ENCODE measurements at places on chromosomes 6 and 20.

GRCh38 chr6:37931066-37931465, 111.5 kb downstream of the ZFAND3 start:
- DNase-seq: no peak

DNA sequence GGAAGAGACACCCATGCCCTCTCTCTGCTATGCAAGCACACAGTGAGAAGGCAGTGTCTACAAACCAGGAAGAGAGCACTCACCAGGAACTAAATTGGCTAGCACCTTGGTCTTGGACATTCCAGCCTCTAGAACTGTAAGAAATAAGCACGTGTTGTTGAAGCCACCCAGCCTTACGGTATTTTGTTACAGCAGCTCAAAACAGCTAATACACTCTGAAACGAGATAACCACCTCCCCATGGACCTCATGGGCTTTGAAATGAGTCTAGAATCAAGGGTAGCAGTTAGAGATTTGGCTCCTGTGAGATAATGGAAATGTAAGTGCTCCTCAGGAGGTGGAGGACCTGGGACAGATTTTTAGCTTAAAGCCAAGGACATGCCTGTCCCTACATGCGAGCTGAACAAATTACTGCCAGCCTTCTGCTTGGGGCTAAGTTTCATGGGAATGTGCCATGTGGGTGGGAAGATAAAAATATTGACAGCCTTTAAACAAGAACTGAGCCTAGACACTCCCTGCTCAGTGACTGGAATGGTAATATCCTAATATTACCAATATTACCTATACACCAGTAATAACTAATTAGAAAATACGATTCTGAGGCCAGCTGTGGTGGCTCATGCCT, 3.9 kb upstream of the ZNF318 start:
- DNase-seq: no peak

- no peak for DNase-seq
These were observed 115.0 kb downstream of the TAF4 start for GRCh38 chr20:61950641-61951071.

DNA sequence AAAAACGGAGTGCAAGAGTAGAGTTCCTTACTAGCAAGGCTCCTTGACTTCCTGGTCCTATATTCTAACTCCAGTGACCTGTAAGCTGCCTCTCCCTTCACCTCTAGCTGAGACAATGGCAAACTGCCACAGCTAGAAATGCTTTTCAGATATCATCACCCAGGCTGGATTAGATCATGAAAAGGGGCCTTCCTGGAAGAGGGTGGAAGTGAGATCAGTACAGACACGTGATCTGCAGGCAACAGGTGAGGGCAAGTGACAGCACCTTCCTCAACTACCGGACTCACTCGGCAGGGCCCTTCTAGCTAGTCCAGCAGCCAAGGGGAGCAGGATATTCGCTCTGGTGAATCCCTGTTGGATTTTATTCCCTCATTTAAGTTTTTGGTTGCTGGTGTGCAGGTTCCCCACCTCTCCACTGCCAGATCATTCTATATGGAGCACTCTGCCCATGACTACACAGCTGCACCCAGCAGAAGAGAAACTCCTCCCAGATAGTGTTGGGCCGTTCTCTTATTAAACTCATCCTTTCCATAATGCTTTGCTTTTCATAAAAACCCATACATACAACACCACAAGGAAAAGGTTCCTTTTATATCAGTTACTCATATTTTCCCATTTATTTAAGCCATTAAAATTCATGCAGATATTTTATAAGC, 26.4 kb upstream of the FAM83C start:
- DNase-seq: no peak

GRCh38 chr6:88167352-88167937, 1.3 kb upstream of the CNR1 start:
- no peak for DNase-seq

GRCh38 chr6:71290611-71291010, 2.0 kb downstream of the OGFRL1 start:
- DNase-seq: no peak

GRCh38 chr20:24389686-24390085, 79.7 kb upstream of the SYNDIG1 start:
- no peak for DNase-seq

DNA sequence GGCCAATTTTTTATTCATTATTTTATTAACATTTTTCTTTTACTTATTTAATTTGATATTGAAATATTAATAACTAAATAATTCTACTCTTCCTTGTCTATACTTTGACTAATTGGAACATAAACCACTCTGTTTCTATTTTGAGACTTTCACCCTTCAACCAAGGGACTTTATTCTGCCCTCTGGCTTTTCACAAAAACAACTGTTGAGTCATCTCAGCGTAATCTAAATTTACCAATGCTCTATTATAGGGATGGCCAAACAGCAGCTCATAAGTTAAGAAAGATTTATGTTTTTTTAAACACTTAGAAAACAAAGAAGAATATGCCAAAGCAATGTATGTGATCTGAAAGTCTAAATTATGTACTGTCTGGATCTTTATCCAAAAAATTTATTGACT, 46.7 kb downstream of the DOP1A start:
- no peak for DNase-seq

- no peak for DNase-seq
These were observed 226.8 kb downstream of the UST start for GRCh38 chr6:148973538-148974208.

DNA sequence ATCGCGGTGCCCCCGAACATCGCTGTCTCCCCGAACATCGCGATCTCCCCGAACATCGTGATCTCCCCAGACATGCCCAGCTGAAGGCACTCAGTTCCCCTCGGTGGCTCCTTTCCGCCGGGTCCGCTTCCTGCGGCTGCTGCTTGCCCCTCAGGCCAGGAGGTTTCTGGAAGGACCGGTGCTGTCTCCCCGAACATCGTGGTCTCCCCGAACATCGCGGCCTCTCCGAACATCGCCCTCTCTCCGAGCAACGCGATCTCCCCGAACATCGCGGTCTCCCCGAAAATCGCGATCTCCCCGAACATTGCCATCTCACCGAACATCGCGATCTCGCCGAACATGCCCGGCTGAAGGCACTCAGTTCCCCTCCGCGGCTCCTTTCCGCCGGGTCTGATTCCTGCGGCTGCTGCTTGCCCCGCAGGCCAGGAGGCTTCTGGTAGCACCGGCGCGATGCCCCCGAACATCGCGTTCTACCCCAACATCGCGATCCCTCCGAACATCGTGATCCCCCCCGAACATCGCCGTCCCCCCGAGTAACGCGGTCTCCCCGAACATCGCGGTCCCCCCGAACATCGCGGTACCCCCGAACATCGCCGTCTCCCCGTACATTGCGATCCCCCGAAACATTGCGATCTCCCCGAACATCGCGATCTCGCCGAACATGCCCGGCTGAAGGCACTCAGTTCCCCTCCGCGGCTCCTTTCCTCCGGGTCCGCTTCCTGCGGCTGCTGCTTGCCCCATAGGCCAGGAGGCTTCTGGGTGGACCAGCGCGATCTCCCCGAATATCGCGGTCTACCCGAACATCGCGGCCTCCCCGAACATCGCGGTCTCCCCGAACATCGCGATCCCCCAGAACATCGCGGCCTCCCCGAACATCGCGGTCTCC, 808 bp downstream of the ULBP1 start:
- no peak for DNase-seq

DNA sequence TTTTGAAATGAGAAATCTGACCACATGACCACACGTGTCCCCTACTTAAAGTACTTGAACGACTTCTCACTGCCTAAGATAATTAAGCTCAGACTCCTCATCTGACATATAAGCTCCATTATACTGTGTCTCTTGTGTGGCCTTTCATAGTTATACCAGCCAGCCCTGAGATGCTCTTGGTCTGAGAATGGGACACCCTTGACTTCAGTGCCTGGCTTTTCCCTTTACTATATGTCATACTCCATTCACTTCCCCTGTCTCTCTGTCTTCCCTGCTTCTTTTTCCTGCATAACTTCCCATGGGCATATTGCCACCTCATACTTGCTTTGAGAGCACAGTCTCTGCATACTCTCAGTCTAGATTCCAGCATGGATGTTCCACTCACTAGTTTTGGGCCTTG, 53.4 kb upstream of the TINAG start:
- no peak for DNase-seq

DNA sequence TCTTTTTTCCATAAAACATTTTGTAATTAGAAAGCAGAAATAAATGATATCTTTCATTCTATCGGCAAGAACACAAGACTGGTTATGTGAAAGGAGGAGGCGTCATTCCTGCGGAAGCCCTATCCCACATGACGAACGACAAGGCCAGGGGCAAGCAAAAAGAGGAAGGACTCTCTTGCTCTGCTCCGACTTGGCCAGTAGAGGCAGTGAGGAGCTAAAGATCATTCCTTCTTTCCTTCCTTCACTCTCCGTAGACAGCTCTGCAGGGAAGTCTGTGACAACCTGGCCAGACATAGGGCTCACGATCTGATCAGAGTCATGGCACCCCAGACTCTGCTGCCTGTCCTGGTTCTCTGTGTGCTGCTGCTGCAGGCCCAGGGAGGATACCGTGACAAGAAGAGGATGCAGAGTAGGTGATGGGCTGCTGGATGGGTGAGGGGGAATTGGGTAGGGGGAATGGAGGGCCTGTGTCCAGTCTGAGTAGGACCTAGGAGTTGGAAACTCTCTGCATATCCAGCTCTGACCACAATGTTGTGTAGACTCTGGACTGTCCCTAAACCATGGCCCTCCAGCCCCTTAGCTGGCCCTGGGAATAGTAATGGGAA, at the start of gene WFDC10A:
Gene WFDC10A, plus strand, starts transcription at position 244 of the 605 bp plus-strand sequence. Its CDS starts 75 bp downstream, at position 319.
- no peak for DNase-seq
